ENCODE measurements at places on chromosomes 16 and 17. TPM values are rescaled to one million over a fixed set of nuclear protein-coding genes. Genes with fewer than 3 reads are reported as not detected.
A peak's percentile ranks its signal among the peaks of the same experiment; 100 is the strongest.

DNA sequence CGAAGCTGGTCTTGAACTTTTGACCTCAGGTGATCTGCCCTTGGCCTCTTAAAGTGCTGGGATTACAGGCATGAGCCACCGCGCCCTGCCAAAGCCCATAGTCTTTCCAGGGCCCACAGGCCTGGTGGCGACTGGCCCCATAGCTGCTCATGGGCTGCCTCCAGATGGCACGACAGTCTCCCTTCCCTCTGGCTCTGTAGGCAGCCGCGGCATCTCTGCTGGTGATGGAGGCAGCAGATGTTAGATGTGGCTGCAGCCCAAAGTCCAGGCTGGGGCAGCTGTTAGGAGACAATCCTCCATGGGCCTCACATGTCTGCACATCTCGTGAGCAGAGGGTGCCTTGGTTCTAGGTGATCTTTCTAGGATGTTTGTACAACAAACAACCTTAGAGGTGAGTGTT lies 69.7 kb upstream of the DNAJA2 start:
- H3K4me1 ChIP-seq, result no peaks in the 10 kb centered on the region
- H3K27me3 ChIP-seq, result no peaks in the 10 kb centered on the region
- no peak overlapping the region for H3K4me3 ChIP-seq
- no peaks in the 10 kb centered on the region for H3K36me3 ChIP-seq
- no peak for DNase-seq

GRCh38 chr17:13807103-13807502 lies 205.4 kb upstream of the HS3ST3A1 start:
- no peaks in the 10 kb centered on the region for H3K27me3 ChIP-seq
- no peak overlapping the region for H3K4me3 ChIP-seq
- H3K36me3 ChIP-seq, result no peaks in the 10 kb centered on the region
- no peaks in the 10 kb centered on the region for H3K4me1 ChIP-seq
- H3K27ac ChIP-seq, result no peak overlapping the region
- no peak for DNase-seq

GRCh38 chr16:86118467-86119307 lies 219.7 kb downstream of the IRF8 start:
- no peaks in the 10 kb centered on the region for H3K4me1 ChIP-seq
- no peak overlapping the region for H3K27ac ChIP-seq
- DNase-seq, result no peak
- H3K4me3 ChIP-seq, result no peak overlapping the region
- H3K36me3 ChIP-seq, result no peaks in the 10 kb centered on the region

- H3K36me3 ChIP-seq, result no peaks in the 10 kb centered on the region
- peak within 1 kb of the TSS; percentile 19 for H3K27ac ChIP-seq
- H3K4me1 ChIP-seq, result peaks cover 8% of the 10 kb centered on the region
- DNase-seq, result peak; percentile 25
These were observed at the start of gene HOXB4 for GRCh38 chr17:48577946-48578615. Gene HOXB4, minus strand, starts transcription at chr17:48578350. Its CDS starts 31 bp downstream, at chr17:48578319.

GRCh38 chr17:18262641-18263040 lies 2.2 kb downstream of the MIEF2 start:
- no peaks in the 10 kb centered on the region for H3K27me3 ChIP-seq
- peaks cover 21% of the 10 kb centered on the region for H3K36me3 ChIP-seq
- peak overlapping the region; percentile 31 for H3K27ac ChIP-seq
- no peak overlapping the region for H3K4me3 ChIP-seq
- DNase-seq, result no peak
- peaks cover 10% of the 10 kb centered on the region for H3K4me1 ChIP-seq

GRCh38 chr17:72934927-72935326 lies 157.6 kb downstream of the SLC39A11 start:
- H3K36me3 ChIP-seq, result no peaks in the 10 kb centered on the region
- DNase-seq, result no peak
- H3K4me1 ChIP-seq, result no peaks in the 10 kb centered on the region
- no peaks in the 10 kb centered on the region for H3K27me3 ChIP-seq
- no peak overlapping the region for H3K4me3 ChIP-seq
- no peak overlapping the region for H3K27ac ChIP-seq

DNA sequence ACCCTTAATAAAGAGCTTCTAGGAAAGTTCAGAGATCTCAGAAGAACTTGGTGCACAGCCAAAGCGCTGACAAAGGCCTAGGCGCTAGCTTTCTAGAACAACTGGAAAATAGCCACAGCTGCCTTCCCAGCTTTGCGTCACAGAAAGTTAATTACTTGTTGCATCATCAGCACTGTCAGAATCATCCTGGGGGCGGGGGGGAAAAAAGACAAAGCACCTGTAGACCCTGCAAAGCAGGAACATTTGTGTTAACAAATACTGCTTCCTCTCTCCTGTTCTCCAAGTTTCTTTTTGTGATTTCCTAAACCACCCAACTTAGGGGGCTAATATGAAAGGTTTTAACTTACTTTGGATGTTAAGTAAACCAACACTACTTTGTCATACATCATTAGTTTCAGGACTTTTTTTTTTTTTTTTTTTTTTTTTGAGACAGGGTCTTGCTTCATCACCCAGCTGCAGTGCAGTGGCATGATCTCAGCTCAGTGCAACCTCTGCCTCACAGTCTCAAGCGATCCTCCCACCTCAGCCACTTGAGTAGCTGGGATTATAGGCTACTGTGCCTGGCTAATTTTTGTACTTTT lies 4.8 kb upstream of the AARSD1 start:
- DNase-seq, result peak; percentile 21
- no peak overlapping the region for H3K4me3 ChIP-seq
- no peaks in the 10 kb centered on the region for H3K27me3 ChIP-seq
- H3K36me3 ChIP-seq, result peaks cover 6% of the 10 kb centered on the region
- peaks cover 4% of the 10 kb centered on the region for H3K4me1 ChIP-seq

DNA sequence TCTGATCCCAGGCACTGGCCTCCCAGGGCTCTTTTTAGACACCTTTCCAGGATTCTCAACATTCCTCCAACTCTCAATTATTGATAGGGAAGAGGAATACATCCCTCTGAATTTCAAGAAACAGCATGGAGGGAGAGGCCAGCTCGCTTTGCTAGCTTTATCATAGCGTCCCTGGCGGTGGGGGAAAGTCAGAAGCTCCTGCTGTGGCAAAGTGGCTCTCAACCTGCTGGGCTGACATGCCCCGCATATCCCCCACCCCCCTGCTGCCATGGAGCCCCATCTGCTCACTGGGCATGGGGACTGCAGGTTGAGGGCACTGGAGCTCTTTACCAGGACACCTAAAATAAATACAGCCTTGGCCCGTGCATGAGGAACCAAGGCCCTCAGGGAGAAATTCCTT lies 140.3 kb downstream of the SLC39A11 start:
- peaks cover under 1% of the 10 kb centered on the region for H3K36me3 ChIP-seq
- no peaks in the 10 kb centered on the region for H3K27me3 ChIP-seq
- DNase-seq, result no peak

GRCh38 chr16:50501251-50501650 lies 46.9 kb upstream of the NKD1 start:
- no peak overlapping the region for H3K4me3 ChIP-seq
- DNase-seq, result no peak
- peaks cover 5% of the 10 kb centered on the region for H3K4me1 ChIP-seq
- no peak overlapping the region for H3K27ac ChIP-seq
- no peaks in the 10 kb centered on the region for H3K27me3 ChIP-seq

DNA sequence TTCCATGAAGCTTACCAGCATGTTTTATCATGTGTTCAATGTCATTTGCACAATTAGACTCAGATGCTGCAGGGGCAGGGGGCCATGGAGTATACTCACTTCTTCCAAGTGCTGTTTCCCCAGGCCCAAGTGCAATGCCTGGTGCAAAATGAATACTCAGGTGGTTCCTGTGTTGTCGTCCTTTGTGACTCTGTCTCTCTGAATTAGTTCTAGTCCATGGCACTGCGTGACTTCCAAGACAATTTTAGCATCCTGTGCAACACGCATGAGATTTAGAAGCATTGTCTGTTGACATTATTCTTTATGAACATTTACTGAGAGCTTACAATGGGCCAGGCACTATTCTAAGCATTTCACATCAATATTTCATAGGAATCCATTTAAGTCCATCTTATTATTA lies 769.7 kb upstream of the RBFOX1 start:
- H3K36me3 ChIP-seq, result no peaks in the 10 kb centered on the region
- no peaks in the 10 kb centered on the region for H3K4me1 ChIP-seq
- no peak overlapping the region for H3K4me3 ChIP-seq
- no peak for DNase-seq
- no peaks in the 10 kb centered on the region for H3K27me3 ChIP-seq

DNA sequence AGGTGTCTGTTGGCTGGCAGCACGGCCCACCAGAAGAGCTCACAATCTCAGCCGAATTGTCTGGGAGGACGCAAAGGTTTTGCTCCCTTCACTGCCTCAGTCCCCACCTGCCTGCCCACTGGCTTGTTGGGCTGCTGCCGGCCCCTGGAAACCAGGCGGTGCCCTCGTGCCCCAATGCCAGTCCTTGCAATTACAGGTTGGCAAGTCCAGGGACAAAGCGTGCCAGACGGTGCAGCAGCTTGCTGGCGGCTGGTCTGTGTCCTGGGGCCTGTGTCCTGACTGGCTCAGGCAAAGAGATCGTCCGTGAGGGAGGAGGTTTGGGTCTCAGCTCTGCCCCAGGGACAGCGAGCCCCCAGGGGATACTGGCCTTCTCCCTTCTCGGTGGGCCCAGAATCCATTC lies 24.6 kb upstream of the SPNS2 start:
- H3K27ac ChIP-seq, result no peak overlapping the region
- H3K4me1 ChIP-seq, result no peaks in the 10 kb centered on the region
- H3K27me3 ChIP-seq, result peaks cover 24% of the 10 kb centered on the region
- no peaks in the 10 kb centered on the region for H3K36me3 ChIP-seq

DNA sequence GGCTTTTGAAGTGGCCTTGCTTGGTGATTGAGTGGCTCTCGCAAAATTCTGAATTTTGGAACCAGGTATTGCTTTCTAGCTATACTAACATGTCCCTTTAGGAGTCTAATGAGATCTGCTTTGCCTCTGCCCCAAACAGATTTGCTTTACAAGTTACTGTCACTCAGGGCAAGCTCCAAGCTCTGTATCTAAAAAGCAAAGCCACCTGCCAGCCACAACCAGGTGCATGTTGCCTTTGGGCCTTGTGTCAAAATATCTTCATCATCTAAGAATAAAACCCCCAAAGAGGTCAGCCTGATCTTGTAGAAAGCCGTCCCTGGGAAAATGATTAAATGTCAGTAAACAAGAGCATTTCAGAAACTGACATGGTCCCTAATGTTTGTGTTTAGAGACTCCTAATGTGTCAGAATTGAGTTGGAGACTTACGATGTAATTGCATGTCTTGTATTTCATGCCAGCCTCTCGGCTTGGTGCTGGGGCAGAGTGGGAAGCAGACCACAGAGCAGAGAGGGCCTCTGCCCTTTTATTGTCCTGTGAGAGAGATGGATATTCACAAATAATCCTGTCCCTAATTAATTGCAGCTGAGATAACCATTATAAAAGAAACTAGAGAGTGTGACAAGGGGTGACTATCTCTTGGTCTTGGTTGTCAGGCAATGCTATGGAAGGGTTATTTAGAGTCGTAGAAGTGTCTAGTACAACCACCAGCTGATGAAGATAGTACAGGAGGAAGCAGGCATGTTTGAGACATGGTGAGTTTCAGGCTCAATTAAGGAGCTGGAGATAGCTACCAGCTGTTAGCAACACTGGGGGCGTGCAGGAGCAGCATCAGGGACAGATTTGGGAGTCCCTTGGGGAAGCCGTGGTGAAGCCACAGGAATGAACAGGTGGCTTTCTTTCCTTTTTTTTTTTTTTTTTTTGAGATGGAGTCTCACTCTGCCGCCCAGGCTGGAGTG lies 90.7 kb downstream of the PITPNC1 start:
- no peak overlapping the region for H3K4me3 ChIP-seq
- no peak for DNase-seq
- H3K27ac ChIP-seq, result no peak overlapping the region

GRCh38 chr16:21314339-21314738 lies 36.2 kb upstream of the CRYM start:
- no peak overlapping the region for H3K4me3 ChIP-seq
- no peak overlapping the region for H3K27ac ChIP-seq
- H3K27me3 ChIP-seq, result no peaks in the 10 kb centered on the region
- no peaks in the 10 kb centered on the region for H3K4me1 ChIP-seq

DNA sequence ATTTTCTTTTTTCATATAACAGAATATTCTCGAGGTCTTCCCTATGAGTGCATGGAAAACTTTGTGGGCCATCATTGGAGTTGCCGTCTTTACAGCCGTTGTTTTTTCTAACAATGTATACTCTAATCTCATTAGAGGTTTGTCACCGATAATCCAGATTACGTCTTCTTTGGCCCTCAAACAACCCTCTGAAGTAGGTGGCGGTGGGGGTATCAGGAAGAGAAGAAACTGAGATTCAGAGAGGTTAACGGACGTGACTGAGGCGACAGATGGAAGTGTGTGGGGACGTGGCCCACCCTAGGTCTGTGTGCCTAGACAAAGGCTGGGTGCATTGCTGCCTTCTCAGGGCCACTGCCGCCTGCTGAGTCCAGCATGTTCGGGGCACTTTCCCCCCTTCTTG lies 63.7 kb downstream of the RPTOR start:
- H3K4me1 ChIP-seq, result peaks cover 30% of the 10 kb centered on the region
- no peak overlapping the region for H3K4me3 ChIP-seq
- peaks cover 5% of the 10 kb centered on the region for H3K36me3 ChIP-seq
- H3K27me3 ChIP-seq, result no peaks in the 10 kb centered on the region

DNA sequence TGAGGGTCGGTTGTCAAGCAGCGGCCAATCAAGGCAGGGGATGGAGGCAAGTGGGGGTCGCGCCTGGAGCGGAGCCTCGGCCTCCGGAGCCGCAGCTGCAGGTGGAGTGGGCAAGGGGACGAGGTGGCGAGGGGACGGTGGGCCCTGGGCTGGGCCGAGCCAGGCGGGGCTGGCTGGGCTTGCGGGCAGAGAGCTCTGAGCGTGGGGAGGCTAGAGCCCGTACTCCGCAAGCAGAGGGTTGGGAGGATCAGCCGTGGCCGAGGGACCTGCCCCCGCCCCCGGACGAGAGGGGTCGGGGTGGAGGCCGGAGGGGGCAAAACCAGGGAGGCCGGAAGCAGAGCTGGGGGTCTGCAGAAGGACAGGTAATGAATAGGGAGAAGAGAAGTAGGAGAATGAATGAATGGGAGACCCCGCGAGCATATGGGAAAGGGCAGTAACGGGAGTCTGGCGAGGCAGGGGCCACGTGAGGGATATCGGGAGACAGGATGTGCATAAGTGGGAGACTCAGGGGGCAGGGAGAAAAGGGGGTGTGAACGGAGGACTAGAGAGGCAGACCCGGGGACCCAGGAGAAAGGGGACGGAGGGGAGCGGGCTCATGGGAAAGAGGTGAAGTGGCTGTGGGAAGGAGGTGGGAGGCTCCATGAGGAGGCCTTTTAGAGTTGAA lies at the start of gene KATNB1:
TSS of gene KATNB1 (plus strand) at position 16 of the 664 bp plus-strand sequence. CDS start 1,474 bp downstream, outside the sequence.
- no peaks in the 10 kb centered on the region for H3K36me3 ChIP-seq
- H3K27ac ChIP-seq, result peak within 1 kb of the TSS; percentile 96
- DNase-seq, result peak; percentile 5
- H3K4me1 ChIP-seq, result peaks cover 23% of the 10 kb centered on the region
- H3K4me3 ChIP-seq, result peak within 1 kb of the TSS; percentile 93

Gene KRT32
- total RNA-seq, result not detected

Gene KRT25
- total RNA-seq, result not detected

Gene TOM1L2
- 44.3 TPM for total RNA-seq

Gene SLC5A11
- not detected for total RNA-seq

Gene TMEM220
- total RNA-seq, result 0.96 TPM

Gene AOC3
- 0.44 TPM for total RNA-seq

Gene NECAB2
- total RNA-seq, result 3.6 TPM

Gene PRR35
- total RNA-seq, result not detected
